ENCODE measurements at places on chromosomes 2 and 18.

DNA sequence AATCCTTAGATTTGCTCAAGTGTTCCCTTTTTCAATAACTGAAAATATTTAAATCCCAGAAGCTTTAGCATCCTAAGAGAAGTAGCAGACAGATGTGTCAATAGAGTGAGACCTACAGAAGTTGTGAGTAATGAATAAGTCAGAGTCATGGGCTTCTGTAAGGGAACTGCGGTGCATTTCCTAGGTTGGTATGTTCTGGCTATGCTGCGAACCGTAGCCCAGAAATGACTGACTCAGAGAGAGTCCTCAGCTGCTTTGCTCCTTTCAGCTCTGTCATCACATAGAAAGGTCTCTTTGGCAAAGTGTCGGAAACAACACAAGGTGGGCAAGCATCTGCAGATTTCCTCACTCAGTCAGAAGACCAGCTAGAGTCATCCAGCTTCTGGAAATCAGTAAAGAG, 297.1 kb downstream of the ARHGAP15 start:
- DNase-seq, result no peak

DNA sequence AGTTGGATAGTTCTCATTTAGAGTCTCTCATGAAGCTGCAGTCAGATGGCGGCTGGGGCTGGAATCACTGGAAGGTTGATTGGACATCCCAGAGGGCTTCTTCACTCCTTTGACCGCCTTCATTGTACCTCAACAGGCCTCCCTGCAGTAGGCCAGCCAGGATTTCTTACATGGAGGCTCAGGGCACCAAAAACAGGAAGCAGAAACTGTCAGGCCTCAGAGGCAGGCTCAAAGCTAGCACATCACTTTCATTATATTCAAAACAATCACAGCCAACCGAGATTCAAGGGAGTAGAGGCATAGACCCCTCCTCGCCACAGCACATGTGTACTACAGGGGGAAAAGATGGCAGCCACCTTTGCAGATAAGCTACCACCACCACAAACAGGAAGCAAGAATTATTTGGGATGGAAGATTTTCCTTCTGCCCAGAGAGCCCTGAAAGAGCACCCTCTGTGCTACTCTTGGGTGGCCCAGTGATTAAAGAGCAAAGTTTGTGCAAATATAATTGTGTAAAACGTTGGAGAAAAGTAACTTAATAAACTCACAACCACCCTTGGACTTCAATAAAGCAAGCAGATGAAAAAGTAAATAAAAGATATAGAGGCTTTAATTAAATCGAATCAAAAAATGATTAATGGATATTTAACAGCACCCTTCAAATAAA, 155.3 kb downstream of the GFPT1 start:
- no peak for DNase-seq

- DNase-seq, result no peak
These were observed 5.5 kb upstream of the NEMP2 start for GRCh38 chr2:190540048-190540447.

- no peak for DNase-seq
These were observed 29.9 kb downstream of the CPO start for GRCh38 chr2:206969192-206969591.

DNA sequence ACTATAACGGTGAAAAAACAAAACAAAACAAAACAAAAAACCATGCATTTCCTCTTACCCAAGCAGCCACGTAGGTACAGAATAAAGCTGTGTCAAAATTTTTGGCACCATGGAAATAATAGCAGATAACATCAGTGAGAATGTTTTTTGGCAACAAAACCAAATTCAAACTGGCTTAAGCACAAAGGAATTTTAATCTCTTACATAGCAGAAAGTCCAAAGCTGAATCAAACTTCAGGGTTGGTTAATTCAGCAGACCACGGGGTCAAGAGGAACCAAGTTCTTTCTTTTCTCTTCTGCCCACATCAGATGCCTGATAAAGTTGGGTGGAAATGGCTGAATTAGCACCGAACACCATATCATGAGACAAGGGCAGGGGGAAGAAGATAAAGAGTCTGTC, 129.5 kb downstream of the PAX3 start:
- DNase-seq, result no peak

GRCh38 chr18:3279201-3280185, 17.6 kb downstream of the MYL12B start:
- no peak for DNase-seq

DNA sequence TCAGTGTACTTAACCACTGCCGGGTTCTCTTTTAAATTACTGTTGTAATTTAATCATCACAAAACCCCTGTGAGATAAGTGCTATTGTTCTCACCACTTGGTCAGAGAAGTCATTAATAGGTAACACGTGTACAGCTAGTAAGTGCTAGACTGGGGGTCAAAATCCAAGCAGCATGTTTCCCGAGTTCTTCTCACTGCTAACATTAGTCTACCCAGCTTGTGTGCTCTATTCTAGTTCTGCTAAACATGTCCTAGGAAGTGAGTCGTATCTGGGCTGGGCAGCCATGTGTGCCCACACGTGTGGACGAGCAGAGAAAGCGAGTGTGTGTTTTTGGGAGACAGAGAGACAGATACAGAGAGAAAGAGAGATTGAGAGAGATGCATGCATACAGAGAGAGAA, 94.1 kb downstream of the BIN1 start:
- no peak for DNase-seq

DNA sequence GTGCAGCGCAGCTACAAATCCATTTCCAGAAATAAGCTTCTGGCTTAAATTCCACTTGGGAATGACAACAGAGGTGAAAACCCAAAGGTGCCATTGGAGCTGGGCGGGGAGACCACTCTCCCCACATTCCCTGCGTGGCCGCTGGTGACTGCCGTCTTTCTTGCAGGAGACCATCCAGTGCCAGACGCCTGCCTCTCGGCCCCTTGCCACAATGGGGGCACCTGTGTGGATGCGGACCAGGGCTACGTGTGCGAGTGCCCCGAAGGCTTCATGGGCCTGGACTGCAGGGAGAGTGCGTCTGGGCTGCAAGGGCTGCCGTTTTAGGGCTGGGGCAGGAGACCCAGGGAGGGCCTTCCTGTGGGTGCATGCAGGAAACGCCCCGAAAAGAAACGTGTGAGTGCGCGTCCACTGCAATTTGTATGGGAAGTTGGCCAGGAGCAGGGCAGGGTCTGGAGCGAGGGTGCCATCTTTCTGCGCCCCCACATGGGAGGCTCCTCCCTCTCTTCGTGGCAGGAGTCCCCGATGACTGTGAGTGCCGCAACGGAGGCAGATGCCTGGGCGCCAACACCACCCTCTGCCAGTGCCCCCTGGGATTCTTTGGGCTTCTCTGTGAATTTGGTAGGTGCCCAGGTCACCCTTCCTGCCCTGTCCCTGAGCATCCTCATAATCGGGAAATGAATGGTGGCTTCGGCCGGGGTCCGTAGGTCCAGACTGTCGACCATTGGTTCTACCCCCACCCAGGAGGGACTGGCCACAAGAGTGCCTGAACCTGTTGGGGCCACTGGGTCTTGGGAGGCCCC, 49.9 kb downstream of the SNED1 start:
- no peak for DNase-seq

GRCh38 chr18:43572163-43572562, 294.9 kb upstream of the SYT4 start:
- DNase-seq, result no peak

GRCh38 chr2:1731963-1732768, 12.1 kb downstream of the PXDN start:
- no peak for DNase-seq

GRCh38 chr2:38601463-38602135, 1.1 kb downstream of the HNRNPLL start:
- no peak for DNase-seq

- DNase-seq, result no peak
These were observed 50.2 kb upstream of the CABLES1 start for GRCh38 chr18:23085066-23085465.

DNA sequence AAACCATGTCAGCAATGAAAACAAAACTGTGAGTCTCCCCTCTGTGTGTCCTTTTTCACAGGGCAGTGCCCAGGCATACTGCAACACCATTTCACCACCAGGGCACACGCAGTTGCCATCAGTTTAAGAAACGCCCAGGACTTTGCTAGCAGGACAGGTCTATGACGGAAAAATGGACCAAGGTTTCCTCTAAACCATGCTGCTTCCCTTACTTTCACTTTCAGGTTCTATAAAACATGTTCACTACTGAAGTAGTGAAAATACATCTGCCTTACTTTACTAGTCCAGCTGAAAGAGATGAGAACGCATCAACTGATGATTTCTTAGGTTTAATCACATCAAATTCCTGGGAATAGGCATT, 110.5 kb downstream of the TCF4 start:
- peak; percentile 35 for DNase-seq

- no peak for DNase-seq
These were observed 1347.4 kb upstream of the PIK3C3 start for GRCh38 chr18:40607542-40608148.

DNA sequence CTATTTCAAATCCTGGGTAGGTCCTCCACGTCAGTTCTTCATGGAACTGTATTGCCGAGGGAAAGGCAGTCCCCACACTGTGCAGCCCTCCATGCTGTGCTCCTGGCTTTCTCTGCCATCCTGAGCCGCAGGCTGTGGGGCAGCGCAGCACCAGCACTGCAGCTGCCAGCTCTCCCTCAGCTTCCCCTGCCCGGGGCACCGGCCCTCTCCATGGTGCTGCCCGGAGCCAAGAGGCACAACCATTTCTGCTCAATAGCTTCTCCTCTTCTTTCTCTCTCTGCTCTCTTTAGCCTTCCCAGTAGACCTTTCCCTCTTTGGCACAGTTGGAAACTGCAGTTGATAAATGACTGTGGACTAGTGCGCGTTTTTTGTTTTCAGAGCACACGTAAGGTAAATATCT, 12.1 kb downstream of the ANKRD23 start:
- no peak for DNase-seq

DNA sequence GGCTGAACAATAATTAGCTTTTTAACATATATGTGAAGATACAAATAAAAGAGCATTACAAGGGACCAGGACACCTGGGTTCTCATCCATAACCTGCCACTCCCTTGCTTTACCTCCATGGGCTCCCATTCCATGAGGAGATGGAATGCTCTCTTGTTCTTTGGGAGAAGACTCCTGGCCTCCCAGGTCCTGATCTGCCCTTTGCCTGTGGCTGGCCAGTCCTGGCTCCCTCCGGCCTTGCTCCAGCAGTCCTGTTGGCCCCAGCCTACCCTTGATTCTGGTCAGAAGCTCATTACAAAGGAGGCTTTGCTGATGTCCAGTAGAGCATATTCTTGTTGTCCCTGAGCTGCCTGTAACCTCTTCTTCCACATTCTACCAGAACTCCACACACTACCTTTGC, 60.3 kb downstream of the ADD2 start:
- no peak for DNase-seq

- DNase-seq, result no peak
These were observed 319.8 kb upstream of the HNRNPA3 start for GRCh38 chr2:176892676-176893226.

GRCh38 chr2:88091943-88092342, 24.3 kb downstream of the SMYD1 start:
- no peak for DNase-seq

DNA sequence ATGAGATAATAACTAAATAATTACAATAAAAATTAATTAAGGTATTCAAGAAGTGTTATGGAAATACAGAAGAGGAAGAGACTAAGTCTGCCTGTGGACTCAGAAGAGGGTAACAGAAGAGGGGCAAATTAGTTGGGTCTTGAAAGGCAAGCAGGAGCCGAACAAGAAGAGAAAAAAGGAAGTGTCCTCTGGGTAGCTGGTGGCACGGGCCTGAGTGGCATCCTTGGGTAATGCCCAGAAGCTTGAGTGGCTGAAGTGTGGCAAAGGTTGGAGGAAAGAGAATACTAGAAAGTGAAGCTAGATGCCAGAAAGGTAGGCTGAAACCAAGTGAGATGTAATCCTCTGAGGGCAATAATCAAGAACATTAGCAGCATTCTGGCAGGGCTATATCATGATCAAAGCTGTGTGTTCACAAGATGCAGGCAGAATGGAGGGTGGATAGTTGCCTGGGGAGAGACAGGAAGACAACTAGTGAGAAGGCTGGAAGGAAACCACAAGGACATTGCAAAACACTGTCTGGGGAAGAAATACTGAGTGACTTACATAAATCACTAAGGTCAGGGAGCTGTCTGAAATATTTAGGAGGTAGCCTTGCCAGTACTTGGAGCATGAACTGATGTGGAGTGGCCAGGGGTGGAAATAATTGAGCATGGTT, 16.2 kb downstream of the DOCK10 start:
- no peak for DNase-seq

DNA sequence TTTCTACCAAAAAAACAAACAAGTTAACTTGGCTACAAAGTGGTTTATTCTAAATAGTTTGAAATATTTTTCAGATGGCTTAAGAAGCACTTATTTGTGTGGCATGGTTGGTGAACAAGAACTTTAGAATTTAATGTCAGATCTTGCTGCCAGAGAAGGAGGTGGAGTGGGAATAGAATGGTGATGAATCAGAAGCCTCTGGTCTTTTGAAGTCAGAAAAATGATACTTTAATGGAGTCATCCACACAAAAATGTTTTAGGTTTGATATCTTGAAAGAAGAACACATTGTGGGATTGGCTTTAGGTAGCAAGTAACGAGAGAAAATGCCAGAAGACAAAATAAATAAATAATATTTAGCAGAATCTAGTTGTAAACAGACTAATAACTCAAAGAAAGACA, 243.1 kb upstream of the FANCL start:
- no peak for DNase-seq

DNA sequence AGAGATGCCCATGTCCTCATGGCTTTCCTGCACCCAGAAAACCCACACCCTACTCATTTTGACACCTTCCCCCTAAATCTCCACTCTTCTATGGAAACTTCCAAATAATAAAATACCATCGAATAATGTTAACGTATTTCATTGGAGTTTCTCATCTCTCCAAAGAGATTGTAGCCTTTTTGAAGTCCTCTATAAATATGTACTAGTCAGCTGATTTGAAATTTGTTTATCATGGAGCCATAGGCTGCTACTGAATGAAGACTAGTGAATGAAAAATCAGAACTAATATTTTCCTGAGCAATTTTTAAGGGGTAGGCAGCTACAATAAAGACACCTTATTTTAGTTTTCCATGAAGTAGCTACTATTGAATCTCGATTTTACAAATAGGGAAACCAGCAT, 226.1 kb upstream of the EPAS1 start:
- no peak for DNase-seq

- no peak for DNase-seq
These were observed 8.4 kb upstream of the ZNF521 start for GRCh38 chr18:25360301-25360899.

DNA sequence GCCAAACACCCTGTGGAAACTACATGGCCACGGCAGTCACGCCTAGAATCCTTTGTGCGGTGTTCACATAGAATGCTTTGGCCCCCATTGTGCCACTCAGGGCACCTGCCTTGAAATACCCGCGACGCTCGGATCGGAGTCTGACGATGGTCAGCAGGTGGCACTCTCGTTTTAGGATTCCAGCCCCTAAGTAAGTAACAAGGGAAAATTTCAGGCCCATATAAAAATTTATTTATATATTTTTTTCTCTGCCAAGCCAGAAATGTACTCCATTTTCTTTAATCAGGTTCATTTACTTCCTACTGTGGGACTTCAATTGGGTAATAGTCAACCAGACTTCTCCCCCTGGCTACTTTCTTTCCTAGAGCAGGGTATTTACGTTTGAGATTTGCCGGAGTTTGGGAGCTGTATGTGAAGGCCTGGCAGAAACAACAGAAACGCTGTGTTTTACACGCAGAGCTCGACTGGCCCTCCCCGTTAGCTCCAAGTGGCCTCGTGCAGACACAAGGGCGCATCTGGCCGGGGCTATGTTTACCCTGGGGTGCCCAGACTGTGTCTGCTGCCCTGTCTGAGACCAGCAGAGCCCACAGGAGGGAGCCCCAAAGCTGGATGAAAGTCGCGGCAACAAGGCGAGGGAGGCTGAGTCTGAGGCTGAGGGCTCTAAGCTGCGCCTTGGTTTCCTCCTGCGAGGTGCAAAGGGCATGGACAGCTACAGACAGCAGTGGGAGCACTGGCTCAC, 41.6 kb downstream of the LRRC30 start:
- no peak for DNase-seq

All from CD4-positive, alpha-beta T cell treated with Interleukin-4 for 1 hour (primary cell).